Stimulated activated CD8-positive, alpha-beta memory T cell treated with anti-CD3 and anti-CD28 coated beads, Interleukin-7, amount 100 ng/mL, for 1 hour (primary cell): ENCODE measurements at places on chromosomes 1 and 21.

- no peak for DNase-seq
These were observed 32.8 kb downstream of the OBSCN start for GRCh38 chr1:228240411-228241240.

DNA sequence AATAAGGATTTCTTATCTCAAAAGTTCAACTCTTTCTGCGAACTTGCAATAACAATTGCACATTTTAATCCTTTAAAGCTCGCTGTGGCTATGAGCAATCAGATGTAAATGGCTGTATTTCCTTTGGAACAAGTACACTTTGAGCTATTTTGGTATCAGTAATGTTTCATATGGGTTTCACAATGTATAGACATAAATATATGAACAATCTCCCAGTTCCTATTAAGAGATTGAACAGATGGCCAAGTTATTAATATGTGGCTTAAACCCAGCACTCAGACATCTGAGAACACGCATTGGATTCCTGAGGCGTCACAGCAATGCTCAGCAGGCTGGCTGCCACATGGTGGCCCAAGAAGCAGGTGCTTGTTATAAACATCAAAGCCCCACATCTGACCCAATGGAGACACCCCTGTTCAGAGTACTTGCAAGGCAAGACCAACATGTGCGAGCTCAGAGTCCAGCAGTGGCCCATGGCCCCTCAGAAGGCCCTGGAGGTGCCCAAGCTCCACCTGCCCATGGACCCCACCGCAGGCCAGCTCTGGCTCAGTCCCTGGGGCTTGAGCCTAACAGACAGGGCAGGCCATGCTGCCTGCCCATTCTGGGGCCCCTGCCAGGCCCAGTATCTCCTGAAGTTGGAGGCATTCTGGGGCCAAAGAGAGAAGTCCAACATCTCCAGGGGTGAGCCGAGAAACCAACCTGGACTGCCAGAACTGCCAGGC lies 23.7 kb downstream of the PSMG1 start:
- DNase-seq, result no peak

DNA sequence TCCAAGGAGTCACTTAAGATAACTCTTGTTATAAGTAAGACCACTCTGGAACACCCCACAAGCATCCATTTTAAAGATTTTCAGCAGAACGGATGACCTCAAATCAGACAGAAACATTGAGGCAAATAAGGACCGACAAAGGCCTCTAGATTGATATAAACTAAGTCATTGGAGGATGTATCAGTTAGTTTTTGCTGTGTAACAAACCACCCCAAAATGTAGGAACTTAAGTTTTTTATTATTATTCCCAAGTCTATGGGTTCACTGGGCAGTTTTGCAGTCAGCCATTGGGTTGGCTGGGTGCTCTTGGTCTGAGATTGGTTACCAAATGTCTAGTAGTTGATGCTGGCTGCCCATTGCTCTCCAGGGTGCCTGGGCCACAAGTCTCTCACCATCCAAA lies 311.8 kb downstream of the SIPA1L2 start:
- DNase-seq, result no peak

- no peak for DNase-seq
These were observed 82.1 kb upstream of the F3 start for GRCh38 chr1:94623560-94624148.

- no peak for DNase-seq
These were observed 58.9 kb downstream of the RHOU start for GRCh38 chr1:228794173-228794572.

GRCh38 chr1:211741788-211742187 lies 66.4 kb upstream of the NEK2 start:
- no peak for DNase-seq

- DNase-seq, result no peak
These were observed 10.8 kb upstream of the DEGS1 start for GRCh38 chr1:224172229-224172628.

- no peak for DNase-seq
These were observed 325.0 kb downstream of the HLX start for GRCh38 chr1:221204055-221204833.

DNA sequence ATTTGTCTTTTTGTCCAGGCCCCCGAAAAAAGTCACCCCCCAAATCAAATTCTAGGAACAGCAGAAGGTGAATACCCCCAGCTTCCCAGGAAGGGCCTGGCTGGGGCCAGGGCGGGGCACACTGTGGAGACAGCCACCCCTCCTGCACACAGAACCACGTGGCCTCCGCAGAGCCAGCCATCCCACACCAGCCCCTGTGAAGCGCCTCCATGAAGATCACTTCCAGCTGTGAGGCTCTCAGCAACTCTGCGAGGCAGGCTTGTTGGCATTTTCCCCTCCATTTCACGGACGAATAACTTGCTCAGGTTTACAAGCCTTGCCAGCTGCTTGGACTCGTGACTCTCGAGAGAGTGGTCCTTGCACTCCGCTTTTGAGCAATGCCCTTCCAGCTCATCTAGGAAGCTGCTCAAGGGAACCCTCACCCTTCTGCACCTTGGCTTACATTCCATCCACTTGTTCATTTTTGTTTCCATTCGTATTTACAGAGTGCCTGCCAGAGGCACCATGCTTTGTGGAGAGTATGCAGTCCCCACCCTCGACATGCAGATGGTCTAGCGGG lies 48.2 kb downstream of the SYT6 start:
- no peak for DNase-seq

GRCh38 chr1:119150150-119150549 lies 9.7 kb upstream of the WARS2 start:
- no peak for DNase-seq

GRCh38 chr1:231340328-231341013 lies 2.4 kb downstream of the SPRTN start:
- DNase-seq, result no peak

DNA sequence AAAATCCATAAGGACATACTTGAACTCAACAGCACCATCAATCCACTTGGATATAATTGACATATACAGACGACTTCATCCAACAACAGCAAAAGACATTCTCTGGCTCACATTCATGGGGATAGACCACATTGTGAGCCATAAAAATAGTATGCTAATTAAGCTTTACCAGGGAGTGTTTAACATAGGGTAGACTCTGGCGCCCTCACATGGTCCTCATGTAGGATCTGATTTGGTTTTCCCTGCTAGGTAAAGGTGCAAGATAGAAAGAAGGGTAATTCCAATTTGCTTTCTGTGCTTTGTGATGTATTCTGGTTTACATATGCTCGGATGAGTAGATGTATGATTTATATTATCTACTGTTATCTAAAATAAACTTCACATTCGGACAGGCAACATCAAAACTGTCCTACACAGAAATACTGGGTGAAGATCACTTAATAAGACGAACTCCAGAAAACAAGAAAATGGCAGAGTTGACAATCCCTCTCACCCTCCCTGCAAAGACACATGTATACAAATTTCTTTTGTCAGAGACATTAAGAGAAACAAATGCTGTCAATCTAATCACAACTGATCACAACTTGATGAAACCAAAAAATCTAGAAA lies 27.7 kb downstream of the CR1L start:
- DNase-seq, result no peak
